ENCODE measurements at places on chromosomes 6 and 20. TPM values are rescaled to one million over a fixed set of nuclear protein-coding genes. Genes with fewer than 3 reads are reported as not detected.
A peak's percentile ranks its signal among the peaks of the same experiment; 100 is the strongest.

Gene NFATC2
- total RNA-seq, result 0.29 TPM

Gene DEF6
- total RNA-seq, result 0.72 TPM

Gene PLAGL2
- 2.7 TPM for total RNA-seq

Gene GPR63
- total RNA-seq, result under 0.01 TPM

Gene NKX2-4
- total RNA-seq, result not detected

Gene ZNF133
- 19.5 TPM for total RNA-seq

Gene MTG2
- total RNA-seq, result 25.0 TPM

Gene BEND6
- total RNA-seq, result 23.6 TPM

DNA sequence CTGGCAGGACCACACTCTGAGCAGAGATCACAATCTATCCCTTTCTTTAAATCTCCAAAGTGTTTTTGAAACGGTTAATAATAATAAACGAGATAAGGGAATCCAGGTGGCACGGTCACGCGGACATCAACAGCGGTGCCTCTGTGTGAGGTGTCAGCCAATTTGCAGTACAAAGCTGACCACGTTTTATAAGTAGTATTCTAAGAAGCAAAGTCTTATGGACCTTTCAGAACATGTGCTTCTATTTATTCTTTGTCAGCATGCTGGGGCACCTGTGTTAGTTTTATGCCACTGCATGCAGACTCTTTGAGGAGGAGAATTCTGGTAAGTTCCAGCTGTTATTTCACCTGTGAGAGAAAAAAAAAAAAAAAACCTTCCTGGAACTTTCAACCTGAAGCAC is 39.0 kb upstream of the EXOC2 start:
- H3K27me3 ChIP-seq, result peaks cover 42% of the 10 kb centered on the region
- H3K4me1 ChIP-seq, result no peaks in the 10 kb centered on the region
- H3K36me3 ChIP-seq, result no peaks in the 10 kb centered on the region
- H3K27ac ChIP-seq, result no peak overlapping the region

DNA sequence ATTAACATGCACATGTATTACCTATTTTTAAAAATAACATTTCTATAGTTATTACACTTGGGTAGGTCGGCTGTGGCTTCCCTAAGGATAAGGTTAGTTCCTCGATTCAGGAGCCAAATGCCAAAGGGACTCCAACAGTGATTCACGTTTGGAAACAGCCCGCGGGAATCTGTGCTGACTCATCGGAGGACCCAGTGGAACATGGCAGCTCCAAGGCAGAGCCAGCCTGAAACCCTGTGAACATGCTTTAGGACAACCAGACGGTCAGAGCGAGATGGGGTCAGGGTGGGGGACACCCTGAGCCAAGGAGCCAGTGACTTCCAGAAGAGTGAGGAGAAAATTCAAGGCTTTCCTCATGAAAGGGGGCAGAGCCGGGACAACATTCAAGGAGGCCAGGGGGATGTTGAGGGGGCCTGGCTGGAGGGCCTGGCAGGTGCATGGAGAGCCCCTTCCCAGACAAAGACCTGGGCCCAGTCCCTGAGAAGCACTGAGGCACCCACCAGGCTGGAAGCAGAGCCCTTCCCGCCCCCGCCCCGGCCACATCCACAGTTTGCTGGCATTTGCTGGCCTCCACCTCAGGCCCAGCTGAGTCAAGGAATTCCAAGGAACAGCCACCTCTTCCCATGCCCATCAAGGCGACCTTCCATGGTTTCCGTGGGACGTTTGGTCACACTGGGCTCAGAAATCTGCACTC is 133.2 kb downstream of the SNX5 start:
- peak overlapping the region; percentile 97 for H3K27ac ChIP-seq
- DNase-seq, result peak; percentile 90
- H3K4me1 ChIP-seq, result peaks cover 42% of the 10 kb centered on the region
- peak overlapping the region; percentile 45 for H3K4me3 ChIP-seq
- H3K36me3 ChIP-seq, result no peaks in the 10 kb centered on the region
- H3K27me3 ChIP-seq, result no peaks in the 10 kb centered on the region

- no peaks in the 10 kb centered on the region for H3K4me1 ChIP-seq
- H3K36me3 ChIP-seq, result no peaks in the 10 kb centered on the region
- DNase-seq, result no peak
- H3K27ac ChIP-seq, result no peak overlapping the region
- H3K27me3 ChIP-seq, result peaks cover 13% of the 10 kb centered on the region
Observed at GRCh38 chr6:136359851-136360250, 70.2 kb upstream of the BCLAF1 start.

DNA sequence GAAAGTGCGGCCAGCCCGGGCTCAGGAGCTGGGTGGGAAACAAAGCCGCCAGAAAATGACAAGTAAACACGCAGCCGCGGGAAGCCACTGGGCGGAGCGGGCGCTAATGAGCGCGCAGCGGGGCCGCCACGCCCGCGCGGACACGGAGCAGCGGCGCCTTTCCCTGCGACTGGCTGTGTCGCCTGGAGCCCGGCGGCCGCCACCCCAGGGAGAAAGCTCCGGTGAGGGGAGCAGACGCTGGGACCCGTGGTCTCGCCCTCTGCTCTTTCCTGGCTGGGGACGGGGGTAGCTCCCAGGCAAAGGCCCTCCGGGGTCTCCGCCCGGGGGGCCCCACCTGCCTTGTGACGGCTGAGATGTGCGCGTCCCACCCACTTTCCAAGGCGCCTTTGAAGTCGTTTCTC is 54.9 kb downstream of the PRR18 start:
- no peak for DNase-seq
- H3K27me3 ChIP-seq, result peaks cover 28% of the 10 kb centered on the region
- peak overlapping the region; percentile 50 for H3K4me3 ChIP-seq
- no peak overlapping the region for H3K27ac ChIP-seq
- no peaks in the 10 kb centered on the region for H3K4me1 ChIP-seq
- no peaks in the 10 kb centered on the region for H3K36me3 ChIP-seq

DNA sequence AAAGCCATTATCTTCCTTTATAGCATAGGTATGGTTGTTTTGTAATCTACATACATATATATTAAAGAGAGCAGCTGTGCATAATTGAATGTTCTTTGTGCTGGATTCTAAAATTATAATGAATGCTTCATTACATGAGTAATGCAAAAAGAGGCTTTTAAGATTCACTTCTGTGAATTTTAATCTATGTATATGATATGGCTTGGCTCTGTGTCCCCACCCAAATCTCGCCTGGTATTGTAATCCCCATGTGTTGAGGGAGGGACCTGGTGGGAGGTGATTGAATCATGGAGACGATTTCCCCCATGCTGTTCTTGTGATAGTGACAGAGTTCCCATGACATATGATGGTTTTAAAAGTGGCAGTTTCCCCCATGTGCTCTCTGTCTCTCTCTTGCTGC is 255.4 kb downstream of the GRM1 start:
- DNase-seq, result no peak
- H3K4me3 ChIP-seq, result no peak overlapping the region
- no peak overlapping the region for H3K27ac ChIP-seq
- no peaks in the 10 kb centered on the region for H3K4me1 ChIP-seq
- no peaks in the 10 kb centered on the region for H3K27me3 ChIP-seq

- no peaks in the 10 kb centered on the region for H3K27me3 ChIP-seq
- H3K4me1 ChIP-seq, result no peaks in the 10 kb centered on the region
- DNase-seq, result no peak
Observed at GRCh38 chr20:6070829-6071695, 17.2 kb upstream of the LRRN4 start.

- DNase-seq, result peak; percentile 80
- H3K36me3 ChIP-seq, result no peaks in the 10 kb centered on the region
- peak overlapping the region; percentile 56 for H3K4me3 ChIP-seq
- H3K27ac ChIP-seq, result no peak overlapping the region
Observed at GRCh38 chr20:26208296-26209091, 511.8 kb upstream of the ZNF337 start.

- H3K27ac ChIP-seq, result no peak within 1 kb of the TSS
- H3K27me3 ChIP-seq, result peaks cover 39% of the 10 kb centered on the region
- no peaks in the 10 kb centered on the region for H3K36me3 ChIP-seq
Observed at GRCh38 chr20:63471981-63472831, at the start of gene KCNQ2. Gene KCNQ2 (minus strand): TSS chr20:63472655. CDS start chr20:63472463, 192 bp downstream.

DNA sequence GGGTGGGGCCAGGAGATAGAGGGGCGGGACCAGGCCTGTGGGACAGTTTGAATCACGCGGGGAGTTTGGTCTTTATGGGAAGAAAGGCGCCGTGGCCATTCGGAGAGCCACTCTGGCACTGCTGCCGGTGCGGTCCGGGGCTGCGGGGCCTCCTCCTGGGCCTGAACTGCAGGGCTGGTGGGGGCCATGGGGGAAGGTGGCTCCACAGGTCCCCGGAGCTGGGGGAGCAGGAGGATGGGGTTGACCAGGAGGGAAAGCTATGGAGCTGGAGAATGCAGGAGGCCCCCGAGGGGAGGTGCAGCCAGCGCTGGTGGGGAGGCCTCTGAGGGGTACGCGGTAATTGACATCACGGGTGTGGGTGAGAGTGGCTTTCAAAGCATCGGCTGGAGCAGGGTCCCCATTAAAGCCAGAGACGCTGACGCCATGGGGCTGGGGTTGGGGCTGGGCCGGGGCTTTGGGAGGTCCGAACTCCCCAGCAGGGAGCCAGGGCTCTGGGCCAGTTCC is 1.8 kb upstream of the BHLHE23 start:
- DNase-seq, result no peak
- no peak overlapping the region for H3K4me3 ChIP-seq
- peaks cover 92% of the 10 kb centered on the region for H3K27me3 ChIP-seq
- no peaks in the 10 kb centered on the region for H3K4me1 ChIP-seq

GRCh38 chr6:4895971-4896370 is 107.9 kb downstream of the RPP40 start:
- no peaks in the 10 kb centered on the region for H3K27me3 ChIP-seq
- H3K4me1 ChIP-seq, result no peaks in the 10 kb centered on the region
- H3K4me3 ChIP-seq, result no peak overlapping the region
- peaks cover 7% of the 10 kb centered on the region for H3K36me3 ChIP-seq

DNA sequence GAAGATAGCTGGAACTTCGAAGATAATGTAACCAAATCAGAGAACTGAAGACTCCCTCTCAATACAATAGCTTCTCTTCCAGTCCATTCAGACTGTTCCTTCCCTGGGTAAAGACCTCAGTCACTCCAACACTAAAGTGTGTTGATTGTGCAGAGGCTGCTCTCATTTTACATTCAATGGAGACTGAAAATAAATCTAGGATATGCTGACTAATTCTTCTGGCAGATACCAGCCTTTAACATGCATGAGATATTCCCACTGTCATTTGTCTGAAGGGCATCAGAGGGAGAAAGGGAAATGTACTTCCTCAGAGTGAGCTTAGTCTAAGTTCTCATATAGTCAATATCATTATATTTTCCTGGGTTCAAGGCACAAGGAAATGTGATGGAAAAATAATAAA is 166.4 kb upstream of the IRAK1BP1 start:
- H3K36me3 ChIP-seq, result no peaks in the 10 kb centered on the region
- H3K4me1 ChIP-seq, result no peaks in the 10 kb centered on the region
- no peak overlapping the region for H3K27ac ChIP-seq
- H3K4me3 ChIP-seq, result no peak overlapping the region
- no peak for DNase-seq
- no peaks in the 10 kb centered on the region for H3K27me3 ChIP-seq

DNA sequence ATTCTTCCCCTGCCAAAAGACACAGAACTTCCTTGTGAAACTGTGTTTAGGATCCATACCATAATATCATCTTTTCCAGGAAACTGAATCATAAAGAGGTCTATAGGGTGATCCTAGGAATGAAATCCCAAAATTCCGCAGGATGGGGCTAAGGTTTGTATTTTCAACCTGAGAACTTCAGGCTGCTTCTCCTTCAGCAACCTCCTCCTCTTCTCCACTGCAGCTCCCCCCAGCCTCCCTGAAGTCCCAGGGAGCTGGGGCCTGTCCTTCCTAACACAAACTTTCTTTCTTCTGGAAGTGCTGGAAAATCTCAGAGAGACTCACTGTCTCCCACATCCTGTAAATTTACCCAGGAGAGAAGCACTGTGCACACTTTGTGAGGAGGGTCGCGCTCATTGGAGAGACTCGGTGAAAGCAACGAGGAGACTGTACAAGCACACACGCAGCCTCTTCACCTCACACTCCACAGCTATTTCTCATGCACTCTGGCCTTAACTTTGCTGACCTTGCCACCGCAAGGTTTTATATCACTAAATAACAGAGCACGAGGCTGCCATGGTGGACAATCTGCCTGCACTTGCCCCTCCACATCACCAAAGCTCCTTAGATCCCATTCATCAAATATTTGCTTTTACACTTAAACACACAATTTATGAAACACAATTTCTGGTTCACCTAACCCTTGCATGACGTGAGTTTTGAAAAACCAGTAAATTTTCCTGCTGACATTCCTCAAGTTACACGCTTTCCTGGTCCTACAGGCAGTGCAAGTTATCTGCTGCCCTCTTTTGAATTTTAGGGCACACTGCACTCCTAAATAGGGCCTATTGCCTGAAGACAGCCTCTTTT is 14.3 kb downstream of the ID4 start:
- H3K27ac ChIP-seq, result peak overlapping the region; percentile 68
- peaks cover 19% of the 10 kb centered on the region for H3K4me1 ChIP-seq
- peak overlapping the region; percentile 28 for H3K4me3 ChIP-seq
- no peaks in the 10 kb centered on the region for H3K36me3 ChIP-seq
- H3K27me3 ChIP-seq, result no peaks in the 10 kb centered on the region
- DNase-seq, result peak; percentile 99

DNA sequence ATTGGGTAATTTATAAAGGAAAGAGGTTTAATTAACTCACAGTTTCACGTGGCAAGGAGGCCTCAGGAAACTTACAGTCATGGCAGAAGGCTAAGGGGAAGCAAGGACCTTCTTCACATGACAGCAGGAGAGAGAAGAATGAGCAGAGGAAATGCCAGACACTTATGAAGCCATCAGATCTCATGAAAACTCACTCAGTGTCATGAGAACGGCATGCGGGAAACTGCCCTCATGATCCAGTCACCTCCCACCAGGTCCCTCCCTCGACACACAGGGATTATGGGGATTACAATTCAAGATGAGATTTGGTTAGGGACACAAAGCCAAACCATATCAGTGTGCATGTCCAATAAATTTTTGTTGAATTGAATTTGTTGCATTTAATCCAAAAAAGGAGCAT is 52.0 kb downstream of the ECT2L start:
- H3K27ac ChIP-seq, result no peak overlapping the region
- no peak overlapping the region for H3K4me3 ChIP-seq
- DNase-seq, result no peak
- no peaks in the 10 kb centered on the region for H3K36me3 ChIP-seq
- H3K4me1 ChIP-seq, result no peaks in the 10 kb centered on the region

GRCh38 chr6:137230547-137230946 is 11.4 kb upstream of the IFNGR1 start:
- H3K27me3 ChIP-seq, result no peaks in the 10 kb centered on the region
- no peaks in the 10 kb centered on the region for H3K36me3 ChIP-seq
- peaks cover 12% of the 10 kb centered on the region for H3K4me1 ChIP-seq
- DNase-seq, result no peak

GRCh38 chr6:142551274-142551811 is 249.5 kb downstream of the ADGRG6 start:
- no peak for DNase-seq
- no peak overlapping the region for H3K4me3 ChIP-seq
- H3K27me3 ChIP-seq, result peaks cover 34% of the 10 kb centered on the region
- H3K4me1 ChIP-seq, result peaks cover 4% of the 10 kb centered on the region

GRCh38 chr6:34378470-34378869 is 14.0 kb downstream of the NUDT3 start:
- no peak for DNase-seq
- no peaks in the 10 kb centered on the region for H3K36me3 ChIP-seq
- H3K4me3 ChIP-seq, result no peak overlapping the region
